ENCODE measurements at places on chromosomes 4 and X.

GRCh38 chr4:81040012-81040659 is 9.6 kb downstream of the BMP3 start:
- no peak for DNase-seq

DNA sequence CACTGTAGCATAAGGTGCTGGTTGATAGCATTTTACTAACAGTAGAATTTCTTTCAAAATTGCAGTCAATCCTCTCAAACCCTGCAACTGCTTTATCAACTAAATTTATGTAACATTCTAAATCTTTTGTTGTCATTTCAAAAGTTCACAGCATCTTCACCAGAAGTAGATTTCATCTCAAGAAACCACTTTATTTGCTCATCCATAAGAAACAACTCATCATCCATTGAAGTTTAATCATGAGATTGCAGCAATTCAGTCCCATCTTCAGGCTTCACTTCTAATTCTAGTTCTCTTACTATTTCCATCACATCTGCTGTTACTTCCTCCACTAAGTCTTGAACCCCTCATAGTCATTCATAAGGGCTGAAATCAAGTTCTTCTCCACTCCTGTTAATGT is 21.7 kb downstream of the LAMTOR3 start:
- no peak for DNase-seq

GRCh38 chrX:69178592-69178991 is 13.3 kb upstream of the PJA1 start:
- DNase-seq = no peak

DNA sequence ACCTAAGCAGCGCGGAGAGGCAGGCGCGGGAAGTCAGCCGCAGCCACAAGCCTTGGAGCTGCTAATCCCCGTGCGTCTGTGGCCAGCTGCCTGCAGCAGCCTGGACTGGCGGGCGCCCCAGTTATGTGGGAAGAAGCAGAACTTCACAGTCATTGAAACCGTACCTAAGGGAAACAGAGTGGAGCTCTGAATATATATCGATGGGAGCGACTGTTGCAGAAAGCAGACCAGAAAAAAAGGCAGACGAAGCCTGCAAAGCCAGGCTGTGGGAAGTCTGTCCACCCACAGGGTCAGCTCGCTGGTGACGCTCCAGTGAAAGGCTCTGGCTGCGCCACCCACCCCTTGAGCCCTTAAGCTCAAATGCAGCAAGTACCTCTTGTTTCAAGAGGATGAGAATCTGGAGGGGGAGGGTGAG is 24.7 kb downstream of the KCNE5 start:
- DNase-seq = no peak

DNA sequence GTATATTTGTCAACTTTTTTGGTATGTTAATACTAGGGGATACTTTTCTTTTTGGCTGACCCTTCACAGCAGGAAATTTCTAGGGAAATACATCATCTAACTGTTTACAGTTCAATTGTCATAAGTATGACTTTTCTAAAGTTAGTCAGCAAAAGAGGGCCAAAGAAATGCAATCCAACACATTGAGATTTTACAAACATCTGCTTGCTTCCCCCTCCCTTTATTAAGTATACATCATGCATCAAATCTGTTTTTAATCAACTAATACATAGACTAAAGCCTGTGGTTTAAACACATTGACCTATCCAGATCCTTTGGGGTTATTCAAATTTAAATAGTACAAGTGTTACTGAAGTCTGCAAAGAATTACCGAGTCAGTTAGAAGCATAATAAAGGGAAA is 93.9 kb downstream of the MID1 start:
- DNase-seq = no peak

GRCh38 chrX:134459683-134460004 is 321 bp upstream of the HPRT1 start:
- peak; percentile 51 for DNase-seq

DNA sequence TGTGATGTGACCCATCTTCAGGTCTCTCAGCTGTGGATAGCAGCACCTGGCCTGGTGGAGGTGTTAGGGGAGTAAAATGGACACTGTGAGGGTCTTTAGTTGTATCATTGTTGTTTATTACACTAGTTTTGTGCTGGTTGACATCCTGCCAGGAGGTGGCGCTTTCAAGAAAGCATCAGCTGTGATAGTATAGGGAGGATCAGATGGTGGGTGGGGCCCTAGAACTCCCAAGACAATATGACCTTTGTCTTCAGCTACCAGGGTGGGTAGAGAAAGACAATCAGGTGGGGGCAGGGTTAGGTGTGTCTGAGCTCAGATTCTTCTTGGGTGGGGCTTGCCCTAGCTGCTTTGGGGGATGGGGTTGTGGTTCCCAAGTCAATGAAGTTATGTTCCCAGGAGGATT is 162.8 kb downstream of the PPP1R2C start:
- no peak for DNase-seq

- no peak for DNase-seq
These were observed 63.2 kb downstream of the PHEX start for GRCh38 chrX:22095286-22095685.

DNA sequence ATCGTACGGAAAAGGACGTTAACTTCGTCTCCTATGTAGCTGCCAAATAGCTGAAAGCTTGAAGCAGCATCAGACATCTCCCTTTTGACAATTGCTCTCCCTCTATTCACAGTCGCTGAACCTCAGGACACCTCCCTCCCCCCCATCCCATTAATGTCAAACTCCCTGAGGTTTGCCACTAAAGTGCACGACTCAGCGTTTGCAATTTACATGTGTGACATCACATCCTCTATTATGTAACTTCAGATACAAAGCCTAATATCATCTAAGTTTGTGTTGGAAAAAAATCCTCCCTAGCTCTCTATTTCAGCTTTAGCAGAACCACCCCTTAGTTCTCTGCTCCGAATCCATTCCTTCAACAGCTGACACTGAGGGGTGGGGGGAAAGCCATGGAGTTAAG is 5.5 kb upstream of the NR3C2 start:
- peak; percentile 41 for DNase-seq

- DNase-seq = no peak
These were observed 874.0 kb upstream of the AGA start for GRCh38 chr4:178316211-178316610.

- DNase-seq = no peak
These were observed 29.6 kb downstream of the SPARCL1 start for GRCh38 chr4:87499403-87500091.

GRCh38 chr4:165293061-165293460 is 34.4 kb upstream of the MSMO1 start:
- DNase-seq = no peak

DNA sequence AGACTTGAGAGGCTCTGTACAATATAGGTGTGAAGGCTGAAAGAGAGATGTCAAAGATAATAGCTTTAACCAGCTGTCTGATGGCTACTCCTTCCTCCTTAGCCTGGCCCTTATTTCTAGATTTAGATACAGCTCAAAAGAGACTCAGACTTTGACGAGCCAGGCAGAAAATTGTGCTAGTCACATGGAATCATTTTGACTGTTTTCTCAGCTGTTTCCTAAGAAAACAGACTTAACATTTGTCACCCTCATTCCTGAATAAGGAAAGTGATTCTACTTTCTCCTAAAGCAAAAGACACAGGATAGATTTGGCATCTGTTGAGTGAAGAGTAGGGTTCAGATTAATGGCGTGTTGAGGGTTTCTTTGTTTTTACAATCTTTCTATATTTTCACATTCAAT is 340.7 kb downstream of the DHX15 start:
- no peak for DNase-seq

GRCh38 chr4:25938787-25939186 is 24.8 kb downstream of the SMIM20 start:
- DNase-seq = no peak

DNA sequence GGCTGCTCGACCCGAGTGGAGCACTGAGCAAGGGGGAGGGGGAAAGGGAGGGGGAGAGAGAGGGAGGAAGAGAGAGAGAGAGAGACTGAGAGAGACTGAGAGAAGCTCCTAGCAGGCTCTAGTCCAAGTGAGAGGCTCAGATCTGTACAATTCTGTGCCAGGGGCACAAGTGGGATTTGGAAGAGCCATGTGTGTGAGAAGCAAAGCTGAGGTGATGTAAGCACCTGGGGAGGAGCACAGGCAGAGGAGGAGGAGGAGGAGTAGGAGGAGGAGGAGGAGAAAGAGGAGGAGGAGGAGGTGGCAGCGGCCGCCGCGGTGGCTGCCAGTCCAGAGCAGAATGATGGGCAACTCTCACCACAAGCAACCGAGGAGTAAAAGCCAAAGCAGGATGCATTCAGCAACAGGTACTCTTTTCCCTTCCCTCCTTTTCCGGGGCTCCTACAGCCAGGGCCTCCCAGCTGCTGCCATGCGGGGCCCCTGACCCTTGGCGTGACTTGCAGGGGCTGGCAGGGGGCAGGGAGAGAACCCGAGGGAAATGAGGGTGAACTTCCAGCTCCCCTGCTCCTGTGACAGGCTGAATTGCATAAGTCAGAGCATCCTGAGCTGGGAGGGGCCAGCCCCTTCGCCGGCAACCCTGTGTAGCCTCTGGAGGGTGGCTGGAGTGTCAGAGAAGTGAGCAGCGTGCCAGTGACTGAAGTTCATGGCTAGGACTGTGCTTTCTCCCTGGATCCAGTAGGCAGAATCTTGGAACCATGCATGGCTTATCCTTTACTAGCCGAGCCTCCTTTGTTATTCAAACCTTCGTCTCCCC is 62.2 kb downstream of the RTL5 start:
- no peak for DNase-seq

Data from CD8-positive, alpha-beta T cell (primary cell).